ENCODE measurements at places on chromosomes 7 and 10. TPM values are rescaled to one million over a fixed set of nuclear protein-coding genes. Genes with fewer than 3 reads are reported as not detected.

The UCN3 gene
- not detected for total RNA-seq

The TBL2 gene
- total RNA-seq: 44.6 TPM

The LRIT1 gene
- total RNA-seq: not detected

The MOGAT3 gene
- total RNA-seq: not detected

The CLRN3 gene
- total RNA-seq: not detected

The TAS2R4 gene
- 4.5 TPM for total RNA-seq

The VAX1 gene
- total RNA-seq: not detected

The TAS2R5 gene
- 1.4 TPM for total RNA-seq

The EPHB6 gene
- 11.0 TPM for total RNA-seq

The CEP55 gene
- total RNA-seq: 2.7 TPM

The MICALL2 gene
- 28.9 TPM for total RNA-seq

The NPFFR1 gene
- total RNA-seq: not detected

The HMX2 gene
- total RNA-seq: not detected

The SYCE1 gene
- total RNA-seq: 0.09 TPM

The TLL2 gene
- total RNA-seq: under 0.01 TPM

The CYP3A5 gene
- total RNA-seq: 1.1 TPM

The FKBP6 gene
- total RNA-seq: not detected

The SAP25 gene
- total RNA-seq: not detected

The CDC14C gene
- not detected for total RNA-seq

The GPER1 gene
- 6.4 TPM for total RNA-seq

The CISD1 gene
- total RNA-seq: 82.9 TPM

The PDE6C gene
- total RNA-seq: not detected

The LMOD2 gene
- not detected for total RNA-seq

The ELOVL3 gene
- total RNA-seq: 0.09 TPM

The CFTR gene
- 0.09 TPM for total RNA-seq

The MTPN gene
- 172 TPM for total RNA-seq

The HECW1 gene
- total RNA-seq: 3.6 TPM

The ANXA8 gene
- 1.5 TPM for total RNA-seq

The CXCL12 gene
- total RNA-seq: 54.1 TPM

The SPDYE2 gene
- total RNA-seq: not detected

The TFEC gene
- 0.36 TPM for total RNA-seq

The SLC37A3 gene
- total RNA-seq: 62.3 TPM

The BLNK gene
- not detected for total RNA-seq

The LRMDA gene
- 3.6 TPM for total RNA-seq

The C10orf143 gene
- total RNA-seq: 0.49 TPM

The TDRD1 gene
- 0.45 TPM for total RNA-seq

The FGL2 gene
- total RNA-seq: 39.3 TPM

Data from fibroblast of the aortic adventitia (primary cell).